ENCODE measurements at places on chromosomes 5 and 9.

DNA sequence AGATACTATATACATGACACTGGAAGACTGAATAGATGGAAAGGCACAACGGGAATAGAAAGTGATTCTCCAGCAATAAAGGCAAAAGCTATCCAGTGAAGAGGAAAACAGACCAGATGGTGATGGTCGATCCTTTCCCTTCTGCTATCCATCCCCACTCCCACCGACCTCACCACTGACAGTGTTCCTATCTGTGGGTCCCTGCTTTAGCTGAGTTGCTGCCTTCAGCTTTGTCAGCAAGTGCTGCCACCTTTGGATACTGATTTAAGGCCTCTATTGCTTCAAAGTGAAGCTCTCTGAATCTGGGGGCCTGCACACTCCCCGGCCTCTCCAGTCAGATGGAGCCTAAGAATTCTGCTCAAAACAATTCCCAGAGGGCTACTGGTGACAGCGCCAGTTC lies 32.3 kb downstream of the EPB41L4A start:
- H3K36me3 ChIP-seq: no peaks in the 10 kb centered on the region
- no peak for DNase-seq
- H3K27me3 ChIP-seq: no peaks in the 10 kb centered on the region
- H3K4me3 ChIP-seq: no peak overlapping the region
- no peak overlapping the region for H3K27ac ChIP-seq

DNA sequence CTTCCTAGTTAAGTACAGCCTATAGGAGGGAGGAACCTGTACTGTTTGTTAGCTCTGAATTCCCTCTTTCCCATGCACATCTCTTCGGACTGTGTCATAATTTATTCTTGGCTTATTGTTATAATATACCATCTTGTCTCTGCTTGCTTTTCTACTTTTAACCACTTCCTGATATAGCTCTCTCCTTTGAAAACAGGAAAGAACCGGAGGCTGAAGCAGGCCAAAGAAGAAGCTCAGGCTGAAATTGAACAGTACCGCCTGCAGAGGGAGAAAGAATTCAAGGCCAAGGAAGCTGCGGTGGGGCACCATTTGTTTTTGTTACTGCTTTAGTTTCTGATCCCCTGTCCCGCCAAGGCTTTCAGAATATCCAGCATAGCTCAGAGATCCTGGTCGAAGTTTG lies 4.8 kb downstream of the ATP6V1G1 start:
- no peak for DNase-seq
- no peaks in the 10 kb centered on the region for H3K27me3 ChIP-seq
- H3K4me3 ChIP-seq: no peak overlapping the region
- H3K4me1 ChIP-seq: peaks cover 14% of the 10 kb centered on the region

GRCh38 chr9:127792417-127793031 lies 6.7 kb downstream of the CDK9 start:
- no peak overlapping the region for H3K4me3 ChIP-seq
- no peaks in the 10 kb centered on the region for H3K27me3 ChIP-seq
- H3K36me3 ChIP-seq: peaks cover 40% of the 10 kb centered on the region
- no peak for DNase-seq

DNA sequence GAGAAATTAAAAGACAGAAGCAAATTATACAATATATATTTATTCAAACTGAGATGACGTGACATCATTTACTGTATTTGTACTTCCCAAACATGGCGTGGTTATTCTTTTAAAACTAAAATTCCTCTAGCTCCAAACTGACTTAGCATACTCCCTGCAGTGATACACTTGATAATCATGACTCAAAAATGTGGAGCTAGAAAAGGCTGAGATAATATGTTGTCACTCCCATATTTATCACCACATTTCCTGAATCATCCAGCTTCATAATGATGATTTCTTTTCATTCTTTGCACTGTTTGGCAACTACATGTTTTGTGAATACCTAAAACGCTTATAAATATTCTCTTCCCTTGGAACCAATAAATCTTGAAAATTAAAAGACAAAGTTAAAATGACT lies 341.0 kb downstream of the EBF1 start:
- H3K4me1 ChIP-seq: no peaks in the 10 kb centered on the region
- H3K36me3 ChIP-seq: no peaks in the 10 kb centered on the region
- H3K27me3 ChIP-seq: no peaks in the 10 kb centered on the region
- DNase-seq: no peak
- no peak overlapping the region for H3K4me3 ChIP-seq
- H3K27ac ChIP-seq: no peak overlapping the region

GRCh38 chr5:97078958-97079743 lies 63.3 kb downstream of the LIX1 start:
- no peak overlapping the region for H3K4me3 ChIP-seq
- H3K36me3 ChIP-seq: no peaks in the 10 kb centered on the region
- H3K27ac ChIP-seq: no peak overlapping the region

- H3K4me3 ChIP-seq: no peak overlapping the region
- H3K36me3 ChIP-seq: no peaks in the 10 kb centered on the region
- no peaks in the 10 kb centered on the region for H3K4me1 ChIP-seq
- no peaks in the 10 kb centered on the region for H3K27me3 ChIP-seq
- no peak overlapping the region for H3K27ac ChIP-seq
Measured at GRCh38 chr9:88773627-88774244, 217.5 kb upstream of the S1PR3 start.

- H3K27me3 ChIP-seq: no peaks in the 10 kb centered on the region
- H3K36me3 ChIP-seq: no peaks in the 10 kb centered on the region
- no peak overlapping the region for H3K27ac ChIP-seq
- H3K4me3 ChIP-seq: no peak overlapping the region
- H3K4me1 ChIP-seq: no peaks in the 10 kb centered on the region
Measured at GRCh38 chr5:17132444-17133083, 84.9 kb upstream of the BASP1 start.

DNA sequence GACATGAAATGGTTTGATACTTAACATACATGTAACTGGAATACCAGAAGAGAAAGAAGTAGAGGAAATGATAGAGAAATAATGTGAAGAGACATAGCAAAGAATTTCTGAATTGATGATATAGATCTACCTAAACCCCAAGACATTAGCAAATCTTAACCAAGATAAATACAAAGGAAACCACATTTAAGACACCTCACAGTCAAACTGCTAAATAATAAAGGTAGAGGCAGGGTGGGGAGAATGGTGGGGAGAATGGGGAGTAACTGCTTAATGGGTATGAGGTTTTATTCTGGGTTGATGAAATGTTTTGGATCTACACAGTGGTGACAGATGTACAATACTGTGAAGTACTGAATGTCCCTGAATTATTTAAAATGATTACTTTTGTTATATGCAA lies 17.5 kb downstream of the CARNMT1 start:
- no peaks in the 10 kb centered on the region for H3K4me1 ChIP-seq
- H3K4me3 ChIP-seq: no peak overlapping the region
- H3K36me3 ChIP-seq: no peaks in the 10 kb centered on the region

DNA sequence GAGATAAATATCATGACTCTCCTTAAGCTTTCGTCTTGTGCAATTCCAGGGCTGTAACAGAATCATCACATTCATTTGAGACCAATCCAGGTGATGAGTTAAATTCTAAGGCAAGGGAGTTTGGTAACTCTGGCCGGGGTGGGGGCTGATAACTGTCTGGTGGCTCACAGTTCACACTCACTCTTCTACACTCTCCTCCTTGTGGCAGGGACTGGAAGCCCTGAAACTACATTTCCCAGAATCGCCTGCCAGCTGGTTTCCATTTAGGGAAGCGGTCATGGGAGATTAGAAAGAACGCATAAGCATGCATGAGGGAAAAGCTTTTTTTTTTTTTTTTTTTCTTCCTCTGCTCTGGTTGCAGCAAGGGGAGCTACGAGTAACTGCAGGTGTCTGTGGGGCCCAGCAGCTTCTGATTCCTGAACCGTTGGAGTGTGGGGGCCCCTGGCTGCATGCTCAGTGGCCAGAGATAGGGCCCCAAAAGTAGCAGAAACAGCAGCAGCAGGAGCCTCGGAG lies 154.8 kb upstream of the TBC1D2 start:
- DNase-seq: no peak
- H3K4me1 ChIP-seq: no peaks in the 10 kb centered on the region
- H3K36me3 ChIP-seq: no peaks in the 10 kb centered on the region
- H3K27me3 ChIP-seq: no peaks in the 10 kb centered on the region

- H3K27me3 ChIP-seq: no peaks in the 10 kb centered on the region
- no peak overlapping the region for H3K4me3 ChIP-seq
- no peak overlapping the region for H3K27ac ChIP-seq
Measured at GRCh38 chr9:93473411-93473810, 20.0 kb upstream of the FAM120AOS start.

DNA sequence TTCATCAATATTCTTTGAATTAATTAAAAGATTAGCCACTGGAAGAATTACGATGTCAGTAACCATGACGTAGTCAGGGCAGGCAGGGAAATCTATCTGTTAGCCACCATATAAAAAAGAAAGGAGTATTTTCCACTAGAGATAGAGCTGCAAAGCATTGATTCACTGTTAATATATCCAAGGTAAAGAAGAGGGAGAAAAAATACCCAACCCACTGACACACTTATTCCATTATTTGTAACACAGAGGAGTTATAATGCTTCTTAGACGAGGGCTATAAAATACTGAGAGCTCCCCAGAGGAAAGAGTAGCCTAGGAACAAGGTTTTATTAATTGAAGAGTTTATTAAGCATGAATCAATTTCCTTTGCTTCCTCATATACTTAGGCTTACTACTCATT lies 382.2 kb upstream of the CDH6 start:
- no peaks in the 10 kb centered on the region for H3K4me1 ChIP-seq
- H3K4me3 ChIP-seq: no peak overlapping the region
- H3K36me3 ChIP-seq: no peaks in the 10 kb centered on the region
- no peak overlapping the region for H3K27ac ChIP-seq
- no peak for DNase-seq
- no peaks in the 10 kb centered on the region for H3K27me3 ChIP-seq

DNA sequence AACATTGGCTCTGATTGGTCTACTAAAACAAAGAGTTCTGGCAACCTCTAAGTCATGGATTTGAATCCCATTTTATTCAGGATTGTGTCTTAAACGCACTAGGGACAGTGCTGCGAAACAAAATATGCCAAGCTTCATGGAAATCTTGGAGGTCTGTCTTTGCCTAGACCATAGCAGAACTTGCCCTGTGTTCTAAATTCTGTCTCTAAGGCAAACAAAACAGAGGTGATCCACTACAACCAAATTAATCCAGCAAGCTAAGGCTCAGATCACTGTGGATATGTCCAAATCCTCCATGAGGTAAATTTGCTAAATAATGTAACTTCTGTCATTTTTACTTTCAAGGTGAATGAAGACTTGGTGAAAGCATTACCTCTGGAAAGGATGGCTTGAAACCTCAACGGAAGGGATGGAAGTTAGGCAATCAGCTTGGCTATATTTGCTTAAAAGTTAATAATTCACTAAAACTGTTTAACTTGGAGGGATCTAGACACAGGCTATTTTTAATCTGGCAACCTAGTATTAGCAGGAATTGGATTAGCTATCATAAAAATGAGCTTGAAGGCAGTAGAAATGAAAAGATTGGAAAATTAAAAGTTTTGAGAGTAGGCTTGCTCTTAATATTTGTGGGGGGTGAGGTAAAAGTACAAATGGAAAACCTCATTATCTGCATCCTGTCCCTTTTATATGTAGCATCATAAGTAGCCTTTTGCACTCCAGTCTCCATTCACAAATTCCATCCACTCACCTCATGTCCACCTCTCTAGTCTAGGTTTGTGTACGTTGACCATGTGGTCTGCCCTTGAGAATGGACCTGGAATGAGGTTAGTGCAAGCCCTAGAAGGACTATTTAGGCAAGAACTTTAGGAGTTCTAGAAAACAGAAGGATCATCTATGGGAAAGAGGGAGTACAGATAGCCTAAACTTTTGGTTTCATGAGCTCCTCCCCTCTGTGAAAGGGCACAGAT lies 176.2 kb downstream of the SMC2 start:
- no peak for DNase-seq
- no peaks in the 10 kb centered on the region for H3K27me3 ChIP-seq
- H3K4me1 ChIP-seq: peaks cover 10% of the 10 kb centered on the region
- H3K27ac ChIP-seq: no peak overlapping the region
- no peaks in the 10 kb centered on the region for H3K36me3 ChIP-seq

- no peak overlapping the region for H3K27ac ChIP-seq
- no peaks in the 10 kb centered on the region for H3K27me3 ChIP-seq
- no peaks in the 10 kb centered on the region for H3K4me1 ChIP-seq
- H3K36me3 ChIP-seq: no peaks in the 10 kb centered on the region
- no peak for DNase-seq
- H3K4me3 ChIP-seq: no peak overlapping the region
Measured at GRCh38 chr9:34964458-34964857, 6.4 kb downstream of the PHF24 start.
